T-cell (primary cell): ENCODE measurements at places on chromosomes 2 and 18.

- DNase-seq: no peak
Observed at GRCh38 chr18:55510809-55511208, 77.2 kb downstream of the TCF4 start.

DNA sequence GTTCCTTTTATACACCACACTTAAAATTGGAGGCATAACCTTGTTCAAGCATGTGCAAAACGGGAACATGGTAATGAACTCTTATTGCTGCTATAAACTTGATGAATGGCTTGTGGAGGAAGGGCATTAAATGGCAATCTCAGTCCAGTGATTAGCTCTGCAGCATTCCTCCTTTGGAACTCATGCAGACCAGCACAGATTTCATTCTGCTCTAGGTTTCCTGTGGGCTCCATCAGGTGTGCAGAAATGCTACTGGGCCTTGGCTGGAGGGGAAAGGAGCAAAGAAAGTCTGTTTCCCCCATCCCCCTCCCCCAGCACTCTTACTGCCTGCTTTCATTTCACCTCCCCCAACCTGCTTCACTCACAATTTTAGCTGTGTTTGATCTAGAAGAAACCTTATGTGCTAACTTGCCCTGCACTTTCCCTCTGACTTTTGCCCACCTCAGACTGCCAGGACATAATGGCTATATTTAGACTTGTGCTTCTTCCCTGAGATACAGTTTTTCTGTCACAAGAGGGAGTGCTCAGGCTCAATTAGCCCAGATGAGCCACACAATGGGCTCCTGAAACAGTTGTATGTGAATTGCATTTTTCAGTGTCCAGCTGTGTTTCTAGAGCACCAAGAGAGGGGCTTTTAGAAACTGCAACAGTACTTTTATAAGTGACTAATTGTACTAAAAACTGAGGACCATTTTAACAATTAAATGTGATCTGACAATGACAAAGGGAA is 109.8 kb downstream of the FSHR start:
- DNase-seq: no peak

GRCh38 chr18:75183524-75183923 is 25.4 kb downstream of the PTGR3 start:
- no peak for DNase-seq

DNA sequence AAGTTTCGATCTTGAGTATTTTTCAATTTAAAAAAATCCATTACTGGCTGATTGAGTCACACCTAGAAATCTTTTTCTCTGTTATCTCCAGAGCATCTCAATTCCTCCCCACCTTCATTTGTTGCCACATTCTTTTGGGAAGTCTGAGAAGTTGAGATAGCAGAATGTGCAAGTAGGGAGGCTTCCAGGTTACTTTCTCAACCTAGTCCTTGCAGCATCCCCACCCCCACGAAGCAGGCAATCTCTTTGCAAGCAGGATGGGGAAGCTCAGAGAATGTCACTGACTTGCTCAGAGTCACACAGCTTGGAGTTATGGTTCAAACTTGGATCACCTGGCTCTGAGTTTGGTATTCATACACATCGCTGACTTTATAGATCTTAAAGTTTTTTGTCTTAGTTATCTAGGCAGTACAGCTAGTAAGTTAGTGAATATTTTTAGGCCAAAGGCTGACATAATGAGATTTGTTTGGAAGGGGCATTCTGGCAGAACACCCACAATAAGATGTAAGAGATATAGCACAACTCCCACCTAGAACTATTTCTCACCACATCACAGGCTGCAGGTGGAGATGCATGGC is 25.9 kb upstream of the LCLAT1 start:
- no peak for DNase-seq

- DNase-seq: no peak
Observed at GRCh38 chr18:57790316-57790715, 12.8 kb downstream of the ATP8B1 start.

GRCh38 chr18:27527856-27528255 is 342.7 kb upstream of the CHST9 start:
- no peak for DNase-seq

DNA sequence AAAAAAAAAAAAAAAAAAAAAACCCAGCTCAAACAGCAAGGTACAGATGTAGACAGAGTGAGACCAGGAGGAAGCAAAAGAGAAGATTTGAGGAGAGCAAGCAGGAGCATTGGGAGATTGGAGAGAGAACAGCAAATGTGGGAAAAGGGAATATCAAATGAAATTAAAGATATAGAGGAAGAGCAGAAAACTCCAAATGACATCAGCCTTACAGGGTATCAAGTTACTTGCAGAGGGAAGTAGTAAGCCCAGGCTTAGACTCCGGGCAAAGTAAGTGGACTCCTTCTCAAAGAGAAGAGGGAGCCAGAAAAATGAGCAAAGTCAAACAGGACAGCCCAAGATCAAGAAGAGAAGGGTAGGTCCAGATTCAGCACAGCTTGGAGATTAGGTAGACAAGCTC is 93.3 kb upstream of the PPP1CB start:
- DNase-seq: no peak

- no peak for DNase-seq
Observed at GRCh38 chr2:65351234-65351947, 81.0 kb downstream of the SPRED2 start.
